Lung (tissue), 17 donors: ENCODE measurements at places on chromosomes 16 and 17.

GRCh38 chr16:25148568-25149215, 37.1 kb downstream of the LCMT1 start:
- no peak for DNase-seq

DNA sequence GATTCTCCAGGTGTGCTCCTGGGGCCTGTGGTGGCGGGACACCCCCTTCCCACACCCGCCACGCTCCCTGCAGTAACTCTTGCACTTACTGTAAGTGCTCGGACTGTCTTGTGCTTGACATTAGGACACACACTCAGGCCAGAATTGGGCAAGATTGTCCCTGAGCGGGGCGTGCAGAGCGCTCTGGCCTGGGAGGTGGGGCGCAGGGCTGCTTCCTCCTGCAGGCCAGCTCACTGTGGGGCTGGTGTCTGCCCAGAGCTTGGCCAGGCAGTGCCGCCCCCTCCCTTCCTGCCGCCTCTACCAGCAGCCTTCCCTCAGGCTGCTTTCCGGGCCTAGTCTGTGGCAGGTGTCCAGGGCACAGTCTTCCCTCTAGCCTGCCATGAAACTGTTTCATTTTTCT, 6.1 kb upstream of the ATP6V0C start:
- DNase-seq: no peak

DNA sequence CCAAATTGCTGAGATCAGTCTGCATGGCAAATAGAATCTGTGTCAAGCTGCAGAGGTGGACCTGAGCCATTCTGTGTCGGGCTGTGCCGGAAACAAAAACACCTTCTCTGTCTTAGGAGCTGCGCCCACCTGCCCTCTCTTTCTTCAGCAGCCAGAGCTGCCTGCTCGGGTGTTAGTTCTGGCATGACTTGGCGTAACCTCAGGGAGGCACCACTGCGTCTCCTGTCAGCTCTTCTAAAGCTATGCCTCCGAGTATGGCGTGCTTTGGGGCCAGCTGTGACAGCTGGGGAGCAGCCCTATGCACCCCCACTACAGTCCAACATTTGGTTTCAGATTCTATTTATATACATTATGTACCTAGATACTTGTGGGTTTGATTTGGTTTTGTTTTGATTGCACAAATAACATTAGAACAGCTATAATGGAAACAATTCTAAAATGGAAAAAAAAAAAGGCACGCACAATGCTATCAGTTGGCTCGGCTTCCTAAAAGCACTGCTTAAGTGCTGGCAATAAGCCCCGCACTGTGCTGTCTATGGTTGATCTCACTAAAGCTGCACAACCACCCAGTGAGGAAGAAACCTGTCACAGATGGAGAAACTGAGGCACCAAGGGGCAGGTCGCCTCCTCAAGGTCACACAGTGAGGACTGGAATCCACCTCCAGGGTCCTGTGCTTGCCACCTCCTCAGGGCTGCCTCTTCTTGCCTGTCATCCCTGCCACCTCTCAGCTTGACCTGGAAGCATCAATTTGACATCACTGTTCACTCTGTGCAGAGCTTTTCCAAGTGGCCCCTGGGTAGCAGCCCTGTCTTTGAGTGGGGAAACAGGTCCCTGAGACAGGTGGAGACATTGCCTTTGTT, 18.7 kb upstream of the ADGRG1 start:
- peak; percentile 42 for DNase-seq

DNA sequence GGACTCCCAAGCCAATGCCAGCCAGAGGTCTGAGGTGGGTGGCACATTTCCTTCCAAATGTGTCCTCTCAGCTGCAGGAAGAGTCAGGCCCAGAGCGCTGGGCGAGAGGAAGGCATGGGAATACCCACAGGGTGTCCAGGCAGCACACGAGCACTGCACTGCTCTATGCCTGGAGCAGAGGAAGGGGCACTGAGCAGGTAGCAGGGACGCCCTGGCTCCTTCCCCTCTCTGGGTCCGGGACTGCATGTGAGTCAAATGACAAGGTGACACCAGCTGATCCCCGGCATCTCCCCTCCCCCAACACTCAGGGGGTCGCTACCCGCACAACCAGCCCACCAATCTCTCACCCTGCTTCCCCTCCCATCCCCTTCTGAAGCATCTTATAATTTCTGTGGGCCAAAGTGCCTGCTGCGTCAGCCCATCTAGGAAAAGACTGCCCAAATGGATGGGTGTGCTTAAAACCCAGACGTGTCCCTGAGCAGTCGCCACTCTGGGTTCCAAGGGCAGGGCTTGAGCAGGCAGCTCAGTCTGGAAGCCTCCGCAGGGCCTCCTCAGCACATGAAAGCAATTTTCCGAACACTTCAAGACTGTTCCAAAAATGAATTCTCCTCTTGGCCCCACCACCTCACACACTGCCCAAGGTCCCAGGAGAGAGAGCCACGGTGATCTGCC, 12.0 kb upstream of the BCAR1 start:
- no peak for DNase-seq

GRCh38 chr17:2068031-2068518, 13.2 kb downstream of the HIC1 start:
- peak; percentile 97 for DNase-seq
